Fibroblast of upper back skin (primary cell): ENCODE measurements at places on chromosomes 1 and 21.

DNA sequence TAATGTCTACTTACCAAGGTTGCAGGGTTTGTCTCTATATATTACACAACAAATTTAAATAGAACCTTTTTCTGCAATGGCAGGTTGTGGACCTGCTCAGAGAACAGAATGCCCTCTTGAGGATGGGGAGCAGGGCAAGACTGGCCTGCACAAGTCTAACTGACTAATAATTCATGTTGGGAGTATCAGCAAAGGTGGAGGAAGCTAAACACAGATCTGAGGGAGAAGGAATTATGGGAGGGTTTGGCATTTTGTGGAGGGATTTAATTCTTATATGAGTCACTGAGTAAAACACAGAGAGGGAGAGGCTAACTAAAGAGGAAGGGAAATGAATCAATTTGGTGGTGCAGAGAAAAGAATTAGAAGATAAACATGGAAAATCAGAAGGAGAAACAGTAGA, 40.0 kb downstream of the CLDN17 start:
- no peak for DNase-seq

GRCh38 chr1:54611621-54612020, 11.7 kb downstream of the FAM151A start:
- no peak for DNase-seq

DNA sequence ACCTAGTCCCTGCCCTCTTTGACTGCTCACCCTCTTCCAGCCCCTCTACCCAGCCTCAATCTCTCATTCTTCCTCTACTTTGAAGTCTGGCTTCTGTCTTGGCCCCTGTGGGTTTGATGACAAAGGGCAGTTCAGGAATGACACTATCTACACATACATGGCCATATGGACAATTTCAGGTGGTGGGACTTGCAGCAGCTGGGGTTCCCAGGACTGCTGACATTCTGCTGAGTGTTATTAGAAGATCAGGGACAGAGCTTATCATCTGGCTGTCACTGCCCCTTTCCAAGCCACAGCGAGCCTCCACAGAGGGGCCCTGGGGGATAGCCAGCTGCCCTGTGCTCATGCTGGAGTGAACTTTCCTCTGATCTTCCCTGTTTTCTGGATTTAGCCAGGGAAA, 97.4 kb upstream of the IPO9 start:
- no peak for DNase-seq

DNA sequence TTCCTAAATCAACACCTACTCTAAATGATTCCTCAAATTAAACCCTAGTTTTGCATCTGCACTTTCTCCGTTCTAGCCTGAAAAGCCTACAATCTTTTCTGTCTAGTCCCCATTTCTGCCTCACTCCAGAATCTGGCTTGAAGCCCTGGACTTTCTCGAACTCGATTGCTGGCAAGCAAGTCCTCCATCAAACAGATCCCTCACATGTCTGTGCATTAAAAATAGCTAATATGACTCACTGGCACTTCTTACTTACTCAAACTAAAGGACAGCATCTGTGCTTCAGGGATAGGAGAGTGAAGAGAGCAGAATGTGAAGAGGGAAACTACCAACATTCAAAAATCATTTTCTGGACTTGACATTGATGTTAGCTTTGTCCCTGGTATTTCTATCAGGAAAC, 51.8 kb upstream of the CXADR start:
- peak; percentile 92 for DNase-seq

DNA sequence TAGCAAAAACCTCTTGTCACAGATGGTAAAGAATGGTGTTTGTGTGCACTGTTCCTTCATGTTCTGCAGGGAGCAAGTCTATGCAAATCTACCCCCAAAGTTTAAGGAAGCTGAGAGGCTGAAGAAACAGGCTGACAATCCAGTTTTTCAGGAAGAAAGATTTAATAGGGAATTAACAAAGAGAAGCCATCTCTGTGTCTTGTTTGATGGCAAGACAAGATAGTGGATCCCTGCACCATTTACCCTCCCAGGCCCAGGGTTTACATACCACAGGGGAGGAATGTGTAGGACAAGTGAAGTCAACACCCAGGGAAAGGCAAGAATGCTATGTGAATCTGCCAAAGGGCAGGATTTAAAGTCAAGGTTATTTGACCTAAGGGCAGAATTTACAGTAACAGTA, 48.1 kb upstream of the FNBP1L start:
- no peak for DNase-seq

DNA sequence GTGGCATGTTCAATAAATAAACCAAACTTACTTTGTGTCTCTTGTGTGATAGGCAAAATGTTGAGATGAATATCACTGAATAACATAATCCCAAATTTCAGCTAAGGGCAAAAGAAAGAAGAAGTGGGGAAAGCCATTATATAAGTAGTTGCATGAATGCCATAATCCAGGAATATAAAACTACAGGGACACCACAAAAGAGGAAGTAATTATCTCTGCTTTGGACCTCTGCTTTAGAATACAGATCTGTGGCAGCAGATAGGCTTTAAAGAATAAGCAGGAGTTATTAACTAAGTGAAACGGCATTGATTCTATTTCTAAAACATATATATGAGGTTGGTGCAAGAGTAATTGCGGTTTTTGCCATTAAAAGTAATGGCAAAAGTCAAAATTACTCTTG, 288.5 kb upstream of the SNX7 start:
- no peak for DNase-seq

GRCh38 chr1:228897901-228898300, 162.6 kb downstream of the RHOU start:
- no peak for DNase-seq

- no peak for DNase-seq
Observed at GRCh38 chr1:81921344-81921743, 120.6 kb downstream of the ADGRL2 start.

DNA sequence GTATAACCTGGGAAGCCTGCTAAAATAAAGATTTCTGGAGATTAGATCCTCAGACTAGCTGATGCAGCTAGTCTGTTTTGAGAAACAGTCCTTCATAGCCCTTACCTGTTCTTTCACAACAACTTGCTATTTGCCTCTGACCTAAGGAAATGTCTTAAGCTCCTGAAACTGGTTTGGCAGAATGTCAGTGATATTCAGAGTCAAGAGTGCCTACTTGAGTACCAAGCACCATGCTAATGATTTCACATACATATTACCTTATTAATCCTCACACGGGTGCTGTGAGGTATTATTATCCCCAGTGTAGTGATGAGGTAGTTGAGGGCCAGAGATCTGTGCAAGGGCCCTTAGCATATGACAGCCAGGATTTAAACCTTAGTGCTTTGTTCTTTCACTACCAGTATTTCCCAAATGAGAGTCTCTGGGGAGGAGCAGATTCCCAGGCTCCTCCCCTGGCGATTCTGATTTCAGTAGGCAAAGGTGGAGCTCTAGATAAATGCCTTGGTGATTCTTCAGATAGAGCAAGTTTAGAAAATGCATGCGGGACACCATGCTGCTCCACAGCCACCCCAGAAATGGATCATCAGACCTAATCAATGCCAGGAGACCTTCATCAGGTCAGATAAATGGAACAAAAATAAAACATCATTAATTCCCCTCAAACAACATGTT, 47.4 kb upstream of the WNT2B start:
- DNase-seq, result no peak

DNA sequence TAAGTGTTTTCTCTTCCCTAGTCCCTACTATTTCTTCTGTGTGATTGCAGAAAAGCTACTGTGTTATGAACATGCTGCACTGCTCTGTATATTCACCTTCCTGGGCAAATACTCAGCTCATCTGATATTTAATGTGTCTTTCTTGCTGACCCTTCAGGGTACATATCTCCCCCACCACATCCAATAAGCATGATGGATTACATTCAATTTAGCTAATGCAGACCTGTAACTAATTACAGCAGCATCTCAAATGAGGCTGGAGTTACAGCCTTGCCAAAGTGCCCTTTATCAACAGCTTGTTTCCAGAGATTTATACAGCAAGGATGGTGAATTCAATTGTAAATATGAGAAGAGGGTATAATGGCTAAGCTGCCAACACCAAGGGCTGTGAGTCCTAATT, 144.0 kb downstream of the KCNH1 start:
- no peak for DNase-seq

DNA sequence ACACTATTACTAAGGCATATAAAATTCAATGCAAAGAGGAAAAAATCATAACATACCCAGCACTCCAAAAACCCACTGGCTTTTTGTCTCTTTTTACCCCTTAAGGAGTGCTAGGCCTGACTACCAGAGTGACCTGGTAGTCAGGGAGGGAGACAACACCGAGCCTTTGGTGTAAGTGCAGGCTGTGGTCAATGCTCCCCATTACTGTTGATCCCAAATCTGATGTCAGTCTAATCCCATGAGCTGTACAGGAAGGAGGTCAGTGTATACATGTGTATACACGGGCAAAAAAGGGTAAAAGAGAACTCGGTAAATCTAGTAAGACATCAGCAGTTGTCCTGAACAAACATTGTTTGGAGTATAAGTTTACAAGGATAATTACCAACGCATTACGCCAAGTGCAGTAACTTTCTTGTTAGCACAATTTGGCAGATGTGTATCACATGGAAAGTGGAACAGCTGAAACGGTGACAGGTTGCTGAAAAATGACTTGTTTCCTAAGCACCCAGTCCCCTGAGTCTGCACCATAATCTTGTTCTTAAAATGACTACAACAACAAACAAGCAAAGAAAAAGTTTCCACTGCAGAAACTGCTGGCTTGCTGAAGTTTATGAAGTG, 217.9 kb downstream of the KCNH1 start:
- DNase-seq, result no peak

GRCh38 chr1:11657654-11658053, 3.0 kb downstream of the FBXO44 start:
- DNase-seq, result no peak

DNA sequence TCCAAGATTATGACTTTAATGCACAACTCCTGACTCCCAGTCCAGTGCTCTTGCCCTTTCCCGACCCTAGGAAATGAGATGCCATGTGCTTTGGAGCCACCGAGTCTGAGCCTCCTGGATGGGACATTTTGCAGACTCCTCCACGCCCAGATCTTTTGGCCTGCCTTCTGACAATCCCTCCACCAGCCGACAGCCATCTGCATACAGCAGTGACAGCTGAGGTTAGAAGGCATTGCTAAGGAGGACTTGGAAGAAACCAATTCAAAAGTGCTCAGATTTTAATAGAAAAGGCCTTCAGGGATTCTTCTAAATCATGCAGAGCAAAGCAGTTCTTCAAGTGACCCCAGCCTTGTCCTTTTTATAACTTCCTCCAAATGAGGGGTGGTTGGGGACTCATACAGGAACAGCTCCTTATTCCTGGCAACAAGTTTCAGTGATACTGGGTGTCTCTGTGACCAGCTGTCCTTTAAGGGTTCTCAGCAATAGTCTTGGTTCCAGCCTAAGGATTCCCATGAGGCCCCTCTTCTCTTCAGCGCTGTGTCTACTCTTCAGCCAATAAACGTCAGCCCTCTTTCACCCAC, 369.3 kb downstream of the PBX1 start:
- no peak for DNase-seq

GRCh38 chr1:7259955-7260354, 474.7 kb downstream of the CAMTA1 start:
- no peak for DNase-seq

DNA sequence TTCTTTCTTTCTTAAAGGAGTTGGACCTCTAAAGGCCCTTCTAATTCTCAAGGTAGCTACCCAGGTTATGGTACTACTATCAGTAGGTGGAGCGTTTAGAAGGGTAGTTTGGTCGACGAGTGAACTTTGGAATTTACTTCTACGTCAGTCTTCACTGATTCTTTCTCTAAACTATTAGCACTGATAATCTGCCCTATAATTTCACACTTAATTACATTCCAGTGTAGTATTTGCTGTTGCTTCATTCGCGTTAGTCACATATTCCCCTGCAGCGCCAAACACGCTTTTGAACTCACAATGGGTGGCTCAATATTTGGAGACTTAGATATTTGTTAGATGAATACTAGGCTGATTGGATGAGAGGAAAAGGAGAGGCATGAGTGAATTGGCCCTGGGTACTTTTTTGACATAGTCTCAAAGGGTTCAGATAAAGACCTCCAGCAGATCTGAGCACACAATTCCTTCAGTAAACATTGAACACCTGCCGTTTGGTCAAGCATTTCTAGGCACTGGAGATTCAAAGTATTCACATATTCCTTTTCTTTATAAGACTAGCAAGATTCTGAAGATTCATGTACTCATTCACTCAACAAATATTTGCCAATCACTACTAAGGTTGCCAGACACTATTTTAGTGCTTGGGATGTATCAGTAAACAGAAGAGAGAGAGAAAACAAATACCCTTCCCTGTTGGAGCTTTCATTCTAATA, 929 bp upstream of the FOXJ3 start:
- peak; percentile 57 for DNase-seq

DNA sequence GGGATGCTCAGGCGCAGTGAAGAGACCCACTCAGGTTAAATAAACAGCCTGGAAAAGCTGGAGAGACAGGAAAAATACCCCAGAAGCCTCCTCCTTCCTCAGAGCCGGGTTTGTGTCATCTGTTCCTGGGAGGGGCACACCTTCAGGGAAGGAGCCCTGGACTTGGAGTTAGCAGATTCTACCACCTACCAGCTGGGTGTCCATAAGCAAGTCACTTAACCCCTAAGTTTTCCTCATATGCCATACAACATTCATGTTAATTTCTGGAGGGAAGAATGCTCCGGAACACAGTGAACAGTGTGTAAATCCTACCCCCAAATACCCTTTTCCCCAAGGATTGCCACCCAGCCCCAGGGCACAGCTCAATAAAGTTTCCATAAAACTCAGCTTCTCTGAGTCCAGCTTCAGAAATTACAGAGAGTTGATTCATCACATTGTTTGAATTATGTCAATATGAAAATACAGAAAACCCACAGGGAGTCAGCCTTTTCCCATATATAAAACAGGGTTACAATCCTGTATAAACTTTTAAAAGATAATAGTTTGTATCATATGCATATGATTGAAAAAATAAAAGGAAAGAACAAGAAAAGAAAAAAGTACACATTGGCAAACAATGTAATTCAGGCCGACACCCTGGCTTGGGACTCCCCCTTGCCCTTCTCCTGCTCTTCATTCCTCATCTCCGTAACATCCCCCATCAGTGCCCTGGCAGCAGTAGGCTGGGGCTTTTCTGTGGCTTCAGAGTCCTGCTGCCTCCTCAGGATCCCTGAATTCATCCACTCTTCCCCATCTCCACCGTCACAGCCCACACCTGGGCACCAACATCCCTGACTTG, 291.8 kb upstream of the USP24 start:
- peak; percentile 69 for DNase-seq

DNA sequence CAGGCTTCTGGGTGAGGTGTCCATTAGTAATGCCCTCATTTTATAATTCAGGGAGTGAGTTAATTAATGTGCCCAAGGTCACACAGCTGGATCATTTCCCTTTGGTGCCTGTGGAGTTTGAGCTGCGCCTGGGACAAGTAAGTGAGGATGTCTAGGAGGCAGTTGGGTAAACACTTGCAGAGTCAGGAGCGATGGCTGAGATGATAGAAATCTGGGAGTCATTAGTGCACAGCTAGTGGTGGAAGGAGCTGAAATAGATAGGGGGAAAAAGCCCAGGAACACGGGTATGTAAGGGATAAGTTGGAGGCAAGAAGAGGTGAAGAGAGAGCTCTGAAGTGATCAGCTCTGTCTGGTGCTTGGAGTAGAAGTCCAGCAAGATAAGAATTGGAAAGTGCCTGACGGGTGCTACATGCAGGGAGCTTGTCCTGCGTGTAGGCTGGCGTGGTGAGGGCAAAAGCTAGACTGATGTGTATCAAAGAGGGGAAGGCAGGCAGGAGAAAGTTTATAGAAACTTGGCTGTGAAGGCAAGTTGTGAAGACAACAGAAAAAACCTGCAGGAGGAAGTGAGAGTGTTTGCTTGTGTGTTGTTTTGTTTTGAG, 1.7 kb upstream of the SCAF4 start:
- DNase-seq, result peak; percentile 32
